ACHN (cell line): ENCODE measurements at places on chromosomes 3 and 15.

DNA sequence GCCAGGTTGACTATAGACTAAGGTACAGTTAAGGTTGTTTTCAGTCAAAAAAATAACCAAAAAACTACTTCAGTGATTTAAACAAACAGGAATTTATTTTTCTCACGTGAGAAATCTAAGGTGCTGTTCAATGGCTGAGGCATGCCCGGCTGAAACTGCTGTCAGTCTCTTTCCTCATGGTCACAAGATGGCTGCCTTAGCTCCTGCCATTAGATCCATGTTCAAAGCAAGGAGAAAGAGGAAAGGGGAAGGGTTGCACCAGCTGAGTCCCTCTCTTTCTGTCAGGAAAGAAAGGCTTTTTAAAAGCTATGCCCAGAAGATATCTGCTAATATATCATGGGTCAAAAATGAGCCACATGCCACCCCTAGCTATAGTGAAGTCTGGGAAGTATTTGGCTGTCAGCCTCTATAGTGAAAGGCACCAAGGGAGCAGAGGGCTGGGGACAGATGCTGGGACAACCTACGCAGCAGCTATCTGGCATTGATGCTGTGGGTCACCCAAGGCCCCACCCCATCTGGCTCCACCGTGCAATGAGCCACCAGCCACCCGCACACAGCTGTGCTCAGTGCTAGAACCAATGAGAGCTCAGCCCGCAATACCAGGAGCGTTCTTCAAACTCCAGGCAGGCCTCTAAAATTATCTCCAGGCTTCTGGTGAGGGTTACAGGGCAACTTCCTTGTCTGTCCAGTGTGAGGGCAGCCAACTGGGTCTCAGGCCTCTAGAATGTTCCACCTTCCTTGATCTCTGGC is 64.7 kb upstream of the GATA2 start:
- DNase-seq, result no peak

DNA sequence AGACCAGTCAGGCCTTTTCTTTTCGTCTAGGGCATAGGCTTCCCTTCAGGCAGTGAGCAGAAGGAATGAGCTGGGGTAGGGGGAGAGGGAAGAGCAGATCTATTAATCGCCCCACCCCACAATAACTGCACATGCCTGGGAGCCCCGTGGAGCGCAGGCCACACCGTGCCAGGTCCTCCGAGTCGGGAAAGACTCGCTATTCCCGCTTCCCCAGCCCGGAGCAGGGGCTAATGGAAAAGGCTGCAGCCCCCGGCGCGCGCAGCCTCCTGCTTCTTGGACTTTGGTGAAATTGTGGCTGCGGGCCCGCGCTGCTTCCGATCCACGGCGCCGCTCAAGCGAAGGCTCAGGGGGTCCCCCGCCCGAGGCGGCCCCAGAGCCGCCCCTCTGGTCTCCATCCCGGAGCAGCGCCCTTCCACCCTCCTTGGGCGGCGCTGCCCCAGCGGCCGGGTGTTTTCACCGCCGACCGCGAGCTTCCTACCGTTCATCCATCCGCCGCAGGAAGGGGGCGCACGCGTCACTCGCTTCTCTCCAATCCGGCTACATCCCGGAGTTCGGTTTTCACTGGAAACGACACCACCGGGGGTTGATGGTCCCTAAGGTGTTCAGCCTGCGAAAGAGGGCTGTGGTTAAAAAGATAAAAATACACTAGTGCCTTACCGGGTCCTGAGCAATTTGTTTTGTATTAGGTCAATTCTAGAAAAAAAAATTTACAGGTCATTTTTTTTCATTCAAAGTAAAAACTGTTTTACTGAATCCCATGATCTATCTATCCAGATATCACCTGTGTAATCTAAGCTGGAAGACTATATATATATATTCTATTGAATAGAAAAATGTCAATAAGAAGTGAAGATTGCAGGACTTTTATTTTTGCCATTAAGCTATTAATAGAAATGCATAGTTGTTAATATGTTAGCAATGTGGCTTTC is 4.4 kb upstream of the SYNM start:
- peak; percentile 73 for DNase-seq

DNA sequence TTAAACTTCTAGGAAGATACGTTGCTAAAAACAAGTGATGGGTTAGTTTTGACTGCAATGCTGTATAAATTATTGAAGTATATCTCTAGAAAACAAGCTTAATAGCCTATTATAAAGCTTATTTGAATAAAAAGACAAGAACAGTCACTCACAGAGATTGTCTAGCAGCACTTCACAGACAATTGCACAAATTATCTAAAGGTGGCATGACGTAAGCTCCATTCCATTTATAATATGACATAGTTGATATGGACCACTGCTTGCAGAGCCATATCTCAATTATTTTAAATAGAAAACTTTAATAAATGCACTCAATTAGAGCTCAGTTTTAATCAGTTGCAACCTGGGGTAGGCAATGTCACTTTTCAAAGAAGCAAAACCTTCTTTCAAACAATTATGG is 319.9 kb upstream of the GBE1 start:
- no peak for DNase-seq

DNA sequence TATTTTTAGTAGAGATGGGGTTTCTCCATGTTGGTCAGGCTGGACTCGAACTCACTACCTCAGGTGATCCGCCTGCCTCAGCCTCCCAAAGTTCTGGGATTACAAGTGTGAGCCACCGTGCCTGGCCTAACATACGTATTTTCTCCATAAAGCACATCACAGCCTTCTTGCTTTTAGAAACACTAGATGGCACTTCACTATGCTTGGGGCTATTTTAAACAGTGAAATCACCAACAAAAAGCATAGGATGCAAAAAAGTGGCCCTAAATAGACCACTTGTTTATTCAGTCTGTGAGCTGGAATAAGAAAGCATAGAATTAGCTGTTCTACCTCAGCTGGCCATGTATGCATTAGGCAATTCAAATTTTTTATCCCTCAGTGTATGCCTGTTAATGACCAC is 46.0 kb downstream of the PRICKLE2 start:
- DNase-seq, result no peak

GRCh38 chr3:148615382-148615781 is 82.3 kb upstream of the AGTR1 start:
- DNase-seq, result no peak

DNA sequence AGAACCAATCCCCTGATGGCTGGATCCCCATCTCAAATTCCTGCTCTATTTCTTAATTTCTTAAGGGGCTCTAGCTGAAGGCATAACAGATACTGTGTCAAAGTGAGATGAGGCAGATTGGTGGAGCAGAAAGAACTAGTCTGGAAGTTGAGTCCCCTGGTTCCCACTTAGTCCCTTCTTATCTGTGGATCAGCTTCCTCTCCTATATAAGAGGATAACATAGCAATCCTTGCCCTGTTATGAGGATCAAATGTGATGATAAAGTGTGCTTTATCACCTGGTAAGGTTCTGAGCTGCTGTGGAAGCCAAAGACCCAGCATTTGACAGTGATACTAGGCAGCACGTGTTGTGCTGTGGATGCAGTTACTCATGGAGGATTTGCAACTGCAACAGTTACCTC is 8.1 kb upstream of the SIN3A start:
- DNase-seq, result no peak

DNA sequence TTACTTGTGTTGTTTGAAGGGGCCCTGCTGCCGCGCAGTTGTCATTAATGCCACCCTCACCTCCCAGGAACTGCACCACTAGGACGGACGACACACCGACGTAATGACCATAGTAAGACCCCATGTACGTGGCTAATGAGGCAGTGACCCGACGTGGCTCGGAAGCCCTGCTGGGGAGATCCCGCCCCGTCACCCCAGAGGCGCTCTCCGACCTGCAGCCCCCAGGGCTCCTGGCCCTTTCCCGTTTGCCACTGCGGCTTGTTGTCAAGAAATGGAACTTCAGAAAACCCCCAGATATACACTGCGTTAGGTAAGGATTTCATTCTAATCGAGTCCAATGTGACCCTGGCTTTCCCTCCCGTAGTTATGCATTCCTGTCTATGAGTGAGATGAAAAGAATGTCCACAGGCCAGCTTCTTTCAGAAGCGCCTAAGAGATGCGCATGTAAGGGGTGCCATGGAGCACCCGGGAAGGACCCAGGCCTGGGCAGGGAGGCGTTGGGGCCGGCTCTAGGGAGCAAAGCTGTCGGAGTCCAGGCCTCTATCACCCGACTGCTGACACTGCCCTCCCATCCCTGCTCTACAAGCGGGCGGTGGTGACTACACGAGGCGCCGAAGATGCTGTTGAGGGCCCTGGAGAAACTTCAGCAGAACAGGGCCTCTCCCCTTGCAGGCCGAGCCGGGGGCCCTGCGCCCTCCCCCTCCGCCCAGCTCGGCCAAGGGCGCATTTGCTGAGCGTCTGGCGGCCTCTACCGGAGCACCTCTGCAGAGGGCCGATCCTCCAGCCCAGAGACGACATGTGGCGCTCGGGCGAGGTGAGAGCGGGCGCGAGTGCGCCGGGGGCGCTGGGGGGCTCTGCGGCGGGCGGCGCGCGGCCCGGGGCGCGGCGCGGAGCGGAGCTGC is at the start of gene GABRA5:
TSS of gene GABRA5 (plus strand) at position 765 of the 902 bp plus-strand sequence. CDS start 2,187 bp downstream, outside the sequence.
- peak; percentile 50 for DNase-seq

- no peak for DNase-seq
These were observed 189.8 kb downstream of the SLCO3A1 start for GRCh38 chr15:92043283-92043682.

DNA sequence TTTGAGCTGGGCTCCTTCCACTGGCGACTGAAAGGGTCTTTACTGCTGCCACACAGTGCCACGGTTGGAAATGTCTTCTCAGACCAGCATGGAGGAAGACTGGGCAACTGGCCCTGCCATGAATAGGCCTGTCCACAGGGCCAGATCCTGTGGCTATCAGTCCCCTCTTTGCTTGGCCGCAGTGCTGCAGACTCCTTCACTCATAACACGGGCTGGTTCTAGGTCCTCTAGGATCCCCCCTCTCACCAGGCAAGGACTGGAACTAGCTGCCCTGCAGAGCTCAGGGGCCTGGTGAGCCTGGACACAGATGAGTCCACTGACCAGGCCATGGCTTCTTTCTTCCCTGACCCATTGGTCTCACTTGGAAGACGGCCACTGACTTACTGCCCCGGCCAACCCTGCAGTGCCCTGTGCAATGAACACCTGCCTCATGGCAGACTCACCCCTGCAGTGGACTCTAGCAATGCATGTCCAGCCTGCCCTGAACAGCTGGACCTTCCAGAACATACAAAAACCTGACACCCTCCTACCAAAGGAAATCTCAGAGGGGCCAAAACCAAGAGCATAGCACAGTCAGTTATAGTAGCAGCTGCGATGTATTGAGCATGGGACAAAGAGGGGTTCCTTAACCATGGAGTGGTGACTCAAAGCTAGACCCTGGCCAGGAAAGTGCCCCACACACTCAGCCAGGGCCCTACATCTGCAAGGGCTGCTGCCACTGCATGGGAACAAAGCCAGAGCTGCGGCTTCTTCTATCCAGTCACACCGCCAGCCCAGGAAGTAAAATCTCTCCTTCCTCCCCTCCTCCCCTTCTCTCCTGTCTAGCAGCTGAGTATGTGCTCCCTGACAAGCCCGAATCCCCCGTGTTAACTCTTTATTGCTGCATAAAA is 72.1 kb upstream of the ITGA11 start:
- DNase-seq, result no peak

DNA sequence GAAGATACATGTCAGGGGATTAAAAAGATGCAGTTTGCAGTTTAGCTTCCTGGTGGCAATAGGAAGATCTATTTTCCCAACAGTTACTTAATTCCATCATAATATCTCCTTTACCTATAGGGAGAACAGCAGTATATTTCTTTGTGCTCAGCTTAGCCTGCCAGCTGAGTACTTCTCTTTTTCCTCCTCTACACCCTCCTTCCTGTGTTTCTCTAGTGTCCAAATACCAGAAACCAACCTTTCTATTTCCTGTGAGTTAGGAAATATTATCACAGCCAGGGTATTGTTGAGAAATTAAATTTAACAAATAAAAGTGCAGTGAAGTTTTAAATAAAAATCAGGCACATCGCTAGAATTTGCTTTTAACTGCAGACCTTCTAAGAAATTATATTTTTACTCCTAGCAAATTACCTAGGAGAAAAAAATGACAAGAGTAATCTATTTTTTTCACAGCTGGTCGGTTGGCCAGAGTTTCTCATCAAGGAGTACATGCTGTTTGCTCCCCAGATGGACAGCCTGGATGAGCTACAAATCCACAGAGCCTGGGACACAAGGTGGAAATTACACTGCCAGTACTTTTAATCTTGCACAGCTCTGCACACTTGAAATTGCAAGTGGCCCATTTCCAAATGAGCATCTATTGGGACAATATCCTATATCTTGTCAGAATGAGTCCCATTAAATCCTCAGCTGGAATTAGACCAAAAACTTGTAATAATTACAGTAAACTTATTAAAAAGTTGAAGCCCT is 185.2 kb upstream of the CFAP20DC start:
- DNase-seq, result no peak

- no peak for DNase-seq
These were observed 17.4 kb downstream of the PDHB start for GRCh38 chr3:58416191-58416590.

- DNase-seq, result no peak
These were observed 367.1 kb downstream of the EPHA3 start for GRCh38 chr3:89474333-89475130.

- DNase-seq, result peak; percentile 13
These were observed 347 bp downstream of the HACL1 start for GRCh38 chr3:15601046-15601398.

DNA sequence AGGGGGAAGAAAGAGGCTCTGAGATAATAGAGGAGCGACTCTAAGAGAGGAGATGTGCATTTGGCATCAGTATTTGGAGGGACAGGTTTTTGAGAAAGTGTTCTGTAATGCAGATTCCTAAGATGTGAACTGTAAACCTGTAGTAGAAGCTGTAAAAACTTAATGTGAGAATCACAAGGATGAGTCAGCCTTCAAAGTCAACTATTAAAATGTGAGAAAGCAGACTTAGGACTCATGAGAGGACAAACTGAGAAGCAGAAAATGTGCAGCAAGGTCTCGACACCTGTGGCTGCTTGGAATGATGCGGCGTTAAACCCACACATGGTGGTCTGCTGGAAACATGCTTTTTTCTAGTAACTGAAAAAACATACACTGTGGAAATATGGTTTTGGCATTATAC is 36.0 kb downstream of the USP13 start:
- peak; percentile 55 for DNase-seq

DNA sequence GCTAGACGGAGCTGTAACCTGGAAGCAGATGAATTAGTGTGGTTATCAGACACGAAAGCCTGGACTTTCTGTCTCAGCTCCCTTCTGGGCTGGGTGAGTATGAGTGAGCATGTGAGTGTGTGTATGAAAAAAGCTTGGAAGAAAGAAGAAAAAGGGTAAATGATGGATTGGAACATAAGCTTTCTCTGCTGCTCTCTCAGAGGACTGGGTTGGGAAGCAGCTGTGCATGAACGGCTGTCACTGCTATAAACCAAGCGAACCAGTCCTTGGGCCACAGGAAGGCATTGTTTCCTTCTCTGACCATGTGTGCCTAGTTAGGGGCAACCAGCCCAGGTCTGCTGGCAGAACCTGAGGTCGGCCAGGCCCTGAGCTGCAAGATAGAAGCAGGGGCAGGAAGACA is 37.0 kb downstream of the UMPS start:
- no peak for DNase-seq

GRCh38 chr3:39755100-39755499 is 54.3 kb upstream of the MYRIP start:
- DNase-seq, result no peak

GRCh38 chr3:142787719-142788118 is 63.9 kb downstream of the TRPC1 start:
- no peak for DNase-seq
